ENCODE measurements at places on chromosomes 12 and 14. TPM values are rescaled to one million over a fixed set of nuclear protein-coding genes. Genes with fewer than 3 reads are reported as not detected.
A peak's percentile ranks its signal among the peaks of the same experiment; 100 is the strongest.

- DNase-seq = peak; percentile 27
- H3K27me3 ChIP-seq = no peaks in the 10 kb centered on the region
- H3K4me3 ChIP-seq = no peak overlapping the region
- no peaks in the 10 kb centered on the region for H3K36me3 ChIP-seq
Observed at GRCh38 chr14:35229084-35229791, 62.9 kb upstream of the PSMA6 start.

DNA sequence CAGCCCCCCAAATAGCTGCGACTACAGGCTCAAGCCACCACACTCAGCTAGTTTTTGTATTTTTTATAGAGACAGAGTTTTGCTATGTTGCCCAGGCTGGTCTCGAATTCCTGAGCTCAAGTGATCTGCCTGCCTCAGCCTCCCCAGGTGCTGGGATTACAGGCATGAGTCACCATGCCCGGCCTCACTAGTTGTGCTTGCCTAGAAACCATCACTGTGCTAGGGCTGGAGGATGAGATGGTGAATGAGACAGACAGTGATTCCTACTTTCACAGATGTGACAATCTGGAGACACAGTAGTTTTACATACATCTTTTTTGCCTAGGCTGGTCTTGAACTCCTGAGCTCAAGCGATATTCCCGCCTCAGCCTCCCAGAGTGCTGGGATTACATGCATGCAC lies 7.5 kb upstream of the MSI1 start:
- H3K36me3 ChIP-seq = no peaks in the 10 kb centered on the region
- no peak overlapping the region for H3K4me3 ChIP-seq
- no peak overlapping the region for H3K27ac ChIP-seq

DNA sequence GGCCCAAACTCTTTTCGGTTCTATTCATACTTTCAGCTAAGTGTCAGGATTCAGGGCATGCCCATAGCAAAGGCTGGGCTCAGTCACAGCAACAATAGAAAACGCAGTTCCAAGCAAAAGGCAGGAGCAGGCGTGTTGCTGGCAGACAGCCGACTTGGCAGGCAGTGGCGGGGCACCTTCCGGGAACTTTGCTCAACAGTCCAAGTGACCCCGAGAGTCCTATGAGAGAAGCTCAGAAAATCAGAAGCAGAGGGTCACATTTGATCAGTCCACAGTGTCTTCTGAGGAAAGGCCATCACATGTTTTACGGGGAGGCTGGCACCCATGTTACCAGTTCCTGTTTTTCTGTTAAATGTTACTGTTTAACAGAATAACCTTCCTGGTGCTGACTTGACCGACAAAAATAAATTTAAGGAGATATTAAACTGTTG lies 115.0 kb downstream of the DACT1 start:
- no peaks in the 10 kb centered on the region for H3K27me3 ChIP-seq
- peaks cover 37% of the 10 kb centered on the region for H3K4me1 ChIP-seq
- H3K4me3 ChIP-seq = no peak overlapping the region
- H3K27ac ChIP-seq = no peak overlapping the region
- DNase-seq = peak; percentile 78
- no peaks in the 10 kb centered on the region for H3K36me3 ChIP-seq

GRCh38 chr12:112130441-112130998 lies 5.2 kb downstream of the TRAFD1 start:
- peaks cover 9% of the 10 kb centered on the region for H3K4me1 ChIP-seq
- no peaks in the 10 kb centered on the region for H3K27me3 ChIP-seq
- peaks cover 12% of the 10 kb centered on the region for H3K36me3 ChIP-seq
- H3K27ac ChIP-seq = peak overlapping the region; percentile 36
- H3K4me3 ChIP-seq = no peak overlapping the region

DNA sequence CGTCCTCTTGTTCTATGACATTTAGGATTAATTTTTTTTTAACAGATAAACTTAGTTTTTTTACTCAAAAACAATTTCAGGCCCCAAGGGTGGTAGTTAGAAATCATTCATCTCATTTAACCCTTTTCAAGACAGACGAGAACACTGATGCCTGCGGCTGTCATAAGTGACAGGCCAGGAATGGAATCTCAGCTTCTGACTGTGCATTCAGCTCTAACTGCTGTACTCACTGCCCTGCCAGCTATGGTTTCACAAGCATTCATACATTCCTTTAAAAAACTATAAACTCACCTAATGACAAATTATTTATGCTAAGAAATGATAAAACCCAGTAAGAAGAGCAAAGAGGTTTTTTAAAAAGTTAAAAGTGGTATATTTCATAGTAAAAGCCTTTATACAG lies 8.8 kb downstream of the DENND5B start:
- DNase-seq = no peak
- H3K27ac ChIP-seq = no peak overlapping the region
- peaks cover 15% of the 10 kb centered on the region for H3K4me1 ChIP-seq

DNA sequence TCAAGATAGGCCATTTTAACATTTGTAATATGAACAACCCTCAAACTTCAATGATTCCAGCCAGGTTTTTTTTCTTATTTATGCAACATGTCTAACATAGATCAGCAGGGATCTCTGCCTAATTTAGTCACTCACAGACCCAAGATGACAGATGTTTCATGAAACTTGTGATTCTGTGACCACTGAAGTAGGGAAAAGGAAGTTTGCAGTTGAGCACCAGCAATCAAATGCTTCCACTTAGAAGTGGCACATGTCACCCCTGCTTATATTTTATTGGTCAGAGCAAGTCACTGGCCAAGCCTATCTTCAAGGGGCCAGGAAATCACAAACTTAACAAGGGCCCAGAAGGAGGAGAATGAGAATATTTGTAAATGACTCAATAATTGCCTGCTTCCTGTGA lies 150.6 kb downstream of the BCAT1 start:
- no peak overlapping the region for H3K27ac ChIP-seq
- H3K4me3 ChIP-seq = no peak overlapping the region
- H3K36me3 ChIP-seq = no peaks in the 10 kb centered on the region
- H3K27me3 ChIP-seq = no peaks in the 10 kb centered on the region

DNA sequence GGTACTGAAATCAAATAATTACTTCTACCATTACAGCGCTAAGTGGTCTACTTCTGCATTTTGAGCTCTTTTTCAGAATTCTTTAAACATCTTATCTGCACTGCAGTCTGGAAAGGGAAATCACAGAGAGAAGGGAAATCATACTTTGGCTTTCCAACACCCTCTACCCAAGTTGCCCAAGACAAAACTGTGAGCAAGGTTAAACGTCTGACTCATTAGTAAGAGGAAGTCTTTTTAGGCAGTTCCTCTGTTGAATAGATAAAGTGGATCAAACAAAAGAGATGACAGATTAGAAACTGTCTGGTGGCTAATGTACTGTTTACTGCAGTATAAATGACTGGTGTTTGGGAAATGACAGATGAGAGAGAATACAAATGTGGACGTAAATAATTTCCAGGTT lies 858.1 kb downstream of the NRXN3 start:
- no peaks in the 10 kb centered on the region for H3K27me3 ChIP-seq
- no peak overlapping the region for H3K27ac ChIP-seq
- H3K36me3 ChIP-seq = no peaks in the 10 kb centered on the region
- DNase-seq = no peak

DNA sequence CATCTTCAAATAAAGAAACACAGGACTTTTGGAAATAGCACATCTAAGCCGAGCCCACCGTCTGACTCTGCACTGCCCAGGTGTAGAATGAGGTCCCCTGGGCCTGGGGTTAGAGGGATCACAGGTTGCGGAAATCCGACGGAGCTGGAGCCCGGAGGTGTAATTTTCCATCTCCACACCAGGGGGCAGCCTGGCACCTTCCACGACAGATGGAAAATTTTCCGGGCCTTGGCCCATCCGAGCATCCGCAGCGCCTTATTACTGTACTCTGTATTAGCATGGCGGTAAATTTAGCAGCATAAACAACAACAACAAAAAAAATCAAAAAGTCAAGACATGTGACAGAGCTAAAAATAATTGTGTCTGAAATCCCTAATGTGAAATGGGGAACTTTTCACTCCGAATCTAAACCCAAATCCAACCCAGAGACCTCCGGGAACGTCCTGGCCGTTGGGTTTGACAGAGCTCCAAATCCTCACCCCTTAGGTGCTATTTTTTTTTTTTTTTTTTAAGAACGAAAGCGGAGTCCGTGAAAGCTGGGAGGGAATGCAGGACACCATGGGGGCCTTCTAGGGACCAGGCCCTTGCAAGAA lies 93.9 kb downstream of the KSR2 start:
- peak; percentile 68 for DNase-seq
- H3K36me3 ChIP-seq = no peaks in the 10 kb centered on the region
- H3K27ac ChIP-seq = no peak overlapping the region
- peaks cover 2% of the 10 kb centered on the region for H3K27me3 ChIP-seq
- H3K4me1 ChIP-seq = peaks cover 5% of the 10 kb centered on the region

DNA sequence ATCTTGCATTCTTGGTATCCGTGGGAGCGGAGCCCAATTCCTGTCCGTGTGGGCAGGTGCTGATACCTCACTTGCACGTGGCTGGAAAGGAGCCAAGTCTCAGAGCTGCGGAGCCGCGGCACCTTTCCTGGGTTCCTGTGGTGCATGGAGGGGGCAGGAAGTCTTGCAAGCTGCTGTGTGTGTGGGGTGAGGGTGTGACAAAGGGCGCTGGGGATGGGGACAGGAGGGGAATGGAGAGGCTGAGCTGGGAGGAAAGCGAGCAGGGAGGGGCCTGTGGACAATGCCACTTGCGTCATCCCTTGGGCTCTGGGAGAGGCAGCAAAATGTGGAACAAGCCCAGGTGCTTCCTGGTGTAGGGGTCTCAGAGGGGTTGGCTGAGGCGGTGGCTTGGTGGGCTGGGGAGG lies 86.7 kb downstream of the CALM1 start:
- H3K27me3 ChIP-seq = no peaks in the 10 kb centered on the region
- H3K4me3 ChIP-seq = no peak overlapping the region
- H3K27ac ChIP-seq = peak overlapping the region; percentile 50
- peaks cover 16% of the 10 kb centered on the region for H3K4me1 ChIP-seq

DNA sequence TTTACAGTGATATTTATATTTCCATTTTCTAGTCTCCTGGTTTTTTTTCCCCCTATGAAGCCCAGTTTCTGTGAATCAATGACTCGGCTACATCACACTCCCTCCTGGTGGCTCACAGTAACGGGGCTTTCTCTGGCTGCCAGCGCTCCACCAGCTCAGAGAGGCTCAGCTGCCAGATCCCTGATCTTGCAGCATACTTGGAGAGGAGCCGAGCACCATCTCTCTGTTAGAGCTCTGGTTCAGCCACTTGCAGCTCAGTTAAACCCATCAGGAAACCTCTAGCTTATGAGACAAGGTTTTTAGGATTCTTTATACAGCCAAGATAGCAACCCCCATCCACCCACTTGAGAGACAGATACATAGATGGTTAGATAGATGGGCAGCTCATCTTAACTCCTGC lies 74.6 kb downstream of the CIT start:
- no peak overlapping the region for H3K4me3 ChIP-seq
- DNase-seq = peak; percentile 77
- H3K4me1 ChIP-seq = peaks cover 17% of the 10 kb centered on the region
- H3K27ac ChIP-seq = no peak overlapping the region
- H3K36me3 ChIP-seq = no peaks in the 10 kb centered on the region

DNA sequence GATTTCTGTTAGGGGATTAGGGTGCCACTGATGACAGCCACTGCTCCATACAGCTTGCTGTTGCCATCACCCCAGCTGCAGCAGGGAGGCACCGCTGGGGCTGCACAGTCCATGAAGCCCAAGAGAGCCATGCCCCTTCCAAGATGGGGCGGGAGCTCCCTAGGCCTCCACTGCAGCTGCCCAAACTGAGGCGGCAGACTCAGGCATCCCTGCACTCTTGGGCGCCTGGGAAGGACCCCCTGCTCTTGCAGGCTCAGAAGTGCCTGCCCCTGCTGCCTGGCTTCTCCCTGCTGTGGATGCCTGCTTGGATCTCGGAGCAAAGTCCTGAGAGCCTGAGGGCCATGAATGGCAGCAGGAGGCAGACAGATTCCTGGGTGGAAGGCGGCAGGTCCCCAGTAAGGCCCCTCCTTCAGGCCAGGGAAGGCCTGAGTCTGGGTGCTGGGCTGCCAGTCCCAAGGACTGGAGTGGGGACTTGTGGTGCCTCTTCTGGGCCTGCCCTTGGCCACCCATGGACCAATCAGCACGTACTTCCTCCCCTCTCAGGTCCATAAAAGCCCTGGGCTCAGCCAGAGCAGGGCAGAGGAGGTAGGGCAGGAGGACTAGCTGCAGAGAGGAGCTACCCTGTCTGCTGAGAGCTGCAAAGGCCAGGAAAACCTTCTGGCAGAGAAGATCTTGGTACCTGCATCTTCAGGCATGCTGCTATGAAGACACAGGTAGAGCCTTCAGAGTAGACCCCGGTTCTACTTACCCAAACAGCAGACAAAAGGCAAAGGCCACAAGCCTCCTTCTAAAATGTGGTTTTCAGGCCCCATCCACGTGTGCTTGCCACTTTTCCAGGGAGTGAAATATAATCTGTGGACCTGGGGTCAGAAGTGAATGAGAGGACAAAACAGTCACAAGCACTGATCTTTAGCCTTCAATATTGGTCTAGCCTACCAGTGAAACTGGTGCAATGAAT lies 30.0 kb upstream of the STK38L start:
- H3K27me3 ChIP-seq = no peaks in the 10 kb centered on the region
- no peak overlapping the region for H3K4me3 ChIP-seq
- no peaks in the 10 kb centered on the region for H3K36me3 ChIP-seq

DNA sequence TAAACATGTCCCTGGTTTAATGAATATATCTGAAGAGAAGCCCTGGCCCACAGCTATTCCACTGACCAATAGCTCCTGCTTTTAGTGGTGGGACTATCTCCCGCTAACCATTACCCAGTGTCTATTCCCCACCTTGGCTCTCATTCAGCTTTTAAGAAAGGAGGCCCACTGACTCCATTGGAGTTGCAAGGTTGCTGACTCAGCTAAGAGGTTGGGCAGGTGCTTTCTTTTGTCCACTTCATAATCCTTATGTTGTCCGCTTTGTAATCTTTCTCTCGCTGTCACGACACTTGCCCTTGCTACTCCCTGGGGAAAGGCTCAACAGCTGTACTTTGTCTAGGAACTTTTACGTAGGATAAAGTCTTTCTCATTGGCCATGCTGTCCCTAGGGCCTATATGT lies 453.4 kb upstream of the CCDC196 start:
- no peak overlapping the region for H3K27ac ChIP-seq
- H3K27me3 ChIP-seq = no peaks in the 10 kb centered on the region
- no peaks in the 10 kb centered on the region for H3K4me1 ChIP-seq
- no peak overlapping the region for H3K4me3 ChIP-seq
- DNase-seq = no peak

- H3K27ac ChIP-seq = no peak overlapping the region
- peaks cover 5% of the 10 kb centered on the region for H3K27me3 ChIP-seq
- DNase-seq = no peak
- H3K36me3 ChIP-seq = no peaks in the 10 kb centered on the region
- no peaks in the 10 kb centered on the region for H3K4me1 ChIP-seq
Observed at GRCh38 chr12:112868459-112869041, 38.2 kb upstream of the OAS1 start.

Gene C14orf180
- polyA plus RNA-seq = 11.8 TPM

Gene MYL2
- polyA plus RNA-seq = 863 TPM

Gene PRPH
- polyA plus RNA-seq = 2.5 TPM

Gene LRRIQ1
- polyA plus RNA-seq = 0.15 TPM

Gene HSPB8
- 202 TPM for polyA plus RNA-seq

Gene RPS6KA5
- 8.2 TPM for polyA plus RNA-seq

Gene KCNK10
- 0.01 TPM for polyA plus RNA-seq

Gene FAM161B
- polyA plus RNA-seq = 6.2 TPM

Gene KRT79
- polyA plus RNA-seq = not detected

Gene JPH4
- polyA plus RNA-seq = 0.85 TPM

All from muscle of leg (tissue), 16 donors.